ENCODE measurements at places on chromosomes 2 and 18.
A peak's percentile ranks its signal among the peaks of the same experiment; 100 is the strongest.

DNA sequence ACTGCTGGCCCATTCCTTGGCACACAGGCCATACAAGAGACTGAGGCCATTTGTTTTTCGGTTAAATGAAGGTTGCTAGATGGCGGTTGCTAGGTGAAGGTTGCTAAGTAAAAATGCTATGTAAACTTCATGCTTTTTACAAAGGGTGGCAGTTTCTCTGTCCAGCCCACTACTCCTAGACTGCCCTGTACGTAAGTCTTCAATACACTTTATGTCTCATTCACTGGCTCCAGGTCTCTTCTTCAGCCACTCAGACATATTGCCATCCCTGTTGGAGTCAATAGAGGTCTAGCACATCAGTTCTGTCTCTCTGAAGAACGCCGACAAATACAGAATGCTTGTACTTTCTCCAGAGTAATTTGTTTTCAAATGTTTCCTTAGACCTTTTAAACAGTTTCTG is 370.9 kb upstream of the RND3 start:
- DNase-seq: no peak

DNA sequence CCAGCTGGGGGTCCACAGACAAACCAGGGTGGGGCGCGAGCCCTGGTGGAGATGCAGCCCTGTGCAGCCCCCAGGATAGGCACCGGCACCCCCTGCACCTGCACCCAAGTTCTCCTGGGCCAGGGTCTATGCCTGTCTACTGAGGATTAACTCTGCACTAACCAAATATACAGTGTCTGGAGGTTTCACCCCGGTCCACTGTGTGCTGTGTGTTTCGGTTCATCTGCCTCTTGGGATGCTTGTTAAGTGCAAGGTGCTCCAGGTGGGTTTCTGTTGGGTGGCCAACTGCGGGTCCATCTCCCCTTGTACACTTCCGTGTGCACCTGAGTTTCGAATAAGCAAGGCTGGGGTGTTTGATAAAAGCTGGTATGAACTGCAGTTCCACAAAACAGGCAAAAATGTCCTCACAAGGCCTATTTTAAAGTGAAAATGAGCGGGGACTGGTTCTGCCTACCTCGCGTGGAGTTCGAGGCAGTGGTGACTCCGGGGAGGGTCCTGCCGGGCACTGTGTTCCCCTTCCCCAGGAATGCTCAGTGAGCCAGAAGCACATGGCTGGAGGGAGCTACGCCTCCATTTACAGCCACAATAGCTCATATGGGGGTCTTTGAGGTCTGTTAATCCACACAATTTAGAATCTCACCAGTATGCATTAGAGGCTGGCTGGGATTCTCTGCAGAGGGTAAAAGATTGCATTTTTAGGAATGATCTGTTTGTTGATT is 70.7 kb downstream of the EDAR start:
- DNase-seq: no peak

GRCh38 chr2:18106841-18107240 is 228.4 kb downstream of the KCNS3 start:
- no peak for DNase-seq

- no peak for DNase-seq
These were observed 684.5 kb downstream of the BCL11A start for GRCh38 chr2:59868981-59869380.

DNA sequence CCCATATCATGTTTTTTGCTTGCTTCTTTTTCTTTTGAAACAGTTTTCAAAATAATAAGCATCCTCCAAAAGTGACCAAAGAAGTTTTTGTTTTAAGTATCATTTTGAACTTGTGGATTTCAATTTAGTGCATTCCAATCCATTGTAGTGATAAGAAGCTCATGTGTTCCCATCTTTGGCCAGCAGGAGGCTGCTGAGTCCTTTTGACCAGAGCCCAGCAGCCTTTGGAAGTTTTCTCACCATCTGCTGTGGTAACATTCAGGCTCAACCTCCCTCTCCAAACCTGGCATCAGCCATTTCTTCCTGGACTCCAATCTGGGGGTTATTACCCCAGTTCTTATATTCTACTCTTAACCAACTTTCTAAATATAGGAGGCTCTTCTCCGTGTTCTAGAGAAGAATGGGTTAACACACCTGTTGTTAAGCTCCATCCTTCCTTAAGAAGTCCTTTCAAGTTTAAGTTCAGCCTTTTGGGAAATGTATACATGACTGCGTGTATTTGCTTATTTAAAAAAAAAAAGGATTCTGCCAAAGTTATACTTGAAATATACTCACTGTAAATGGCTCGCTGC is 39.0 kb upstream of the MAL start:
- DNase-seq: peak; percentile 75

- no peak for DNase-seq
These were observed 125.7 kb downstream of the UXS1 start for GRCh38 chr2:106068451-106068850.

DNA sequence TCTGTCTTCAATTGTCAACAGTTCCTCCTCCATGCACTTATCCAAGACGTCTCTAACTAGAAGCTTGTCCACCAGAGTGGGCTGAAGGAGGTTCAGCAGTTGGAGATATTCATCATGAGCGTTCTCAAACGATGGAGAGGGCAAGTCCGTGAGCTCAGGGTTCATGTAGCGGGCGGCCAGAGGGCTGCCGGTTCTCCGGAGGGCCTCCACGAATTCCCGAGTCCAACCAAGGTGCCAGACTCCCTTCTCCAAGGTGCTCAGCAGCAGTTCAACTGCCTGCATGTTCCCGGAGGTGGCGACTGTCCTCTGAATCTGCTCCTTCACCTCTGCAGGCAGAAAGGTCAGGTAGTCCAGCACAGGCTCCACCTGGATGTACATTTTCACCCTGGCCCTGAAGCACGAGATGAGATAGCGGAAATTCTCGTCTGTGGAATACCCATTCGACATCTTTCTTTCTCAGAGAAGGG is 590 bp downstream of the IFIH1 start:
- peak; percentile 57 for DNase-seq

DNA sequence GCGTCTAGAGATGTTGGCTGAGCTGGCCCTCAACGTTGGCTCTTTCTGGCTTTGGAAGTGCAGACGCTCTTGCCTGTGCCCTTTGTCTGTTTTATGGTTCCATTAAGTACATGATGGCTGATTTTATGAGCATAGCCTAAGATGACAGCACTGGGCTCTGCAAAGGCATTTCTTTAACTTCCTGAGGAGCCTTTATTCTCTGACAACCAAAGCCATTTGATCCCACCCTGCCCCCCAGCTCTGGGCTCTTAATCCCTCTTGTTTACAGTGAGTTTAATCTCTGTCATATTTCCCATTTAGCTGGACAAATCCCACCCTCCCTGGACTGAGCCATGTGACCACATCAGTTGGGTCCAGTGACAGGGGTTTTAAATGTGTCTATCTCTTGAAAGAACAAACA is 195.9 kb downstream of the ACKR3 start:
- DNase-seq: no peak

DNA sequence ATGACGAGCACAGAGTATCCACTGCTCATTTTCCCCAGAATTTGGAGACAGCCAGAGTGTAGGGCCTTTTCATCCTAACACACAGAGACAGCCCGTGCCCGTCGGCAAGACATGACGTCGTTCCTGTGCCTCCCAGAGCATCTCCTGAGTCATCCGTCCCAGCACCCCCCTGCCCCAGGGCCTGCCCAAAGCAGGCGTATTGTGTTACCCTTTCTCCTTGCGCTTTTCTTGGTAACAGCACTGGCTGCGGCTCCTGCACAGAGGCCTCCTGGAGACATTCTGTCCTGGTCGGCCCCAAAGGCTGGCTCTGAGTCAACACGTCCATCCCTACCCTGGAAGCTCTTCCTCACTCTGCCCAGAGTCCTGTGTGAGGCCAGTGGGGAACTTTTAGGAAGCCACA is 217.1 kb downstream of the KLHL29 start:
- DNase-seq: no peak

- DNase-seq: no peak
These were observed 487.2 kb upstream of the RAB12 start for GRCh38 chr18:8121942-8122480.

DNA sequence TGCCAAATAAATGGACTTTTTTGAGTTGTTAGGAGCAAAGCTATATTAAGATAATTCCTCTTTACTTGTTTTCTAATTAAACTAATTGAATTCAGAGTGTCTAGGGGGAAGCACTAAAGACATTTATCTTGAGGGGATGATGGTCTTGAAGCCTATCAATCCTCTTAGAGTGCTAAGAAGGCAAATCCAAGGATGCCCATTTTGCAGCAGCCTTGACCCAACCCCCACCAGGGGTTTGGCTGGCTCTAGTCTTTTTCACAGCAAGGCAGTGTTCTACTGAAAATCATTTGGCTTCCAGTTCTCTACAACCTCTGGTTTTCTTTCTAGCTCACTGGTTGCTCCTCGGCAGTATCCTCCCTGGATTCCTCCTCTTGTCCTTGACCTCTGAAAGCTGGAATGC is 6.5 kb upstream of the RAX start:
- DNase-seq: no peak

- no peak for DNase-seq
These were observed 70.3 kb downstream of the TMEM237 start for GRCh38 chr2:201572846-201573508.

- DNase-seq: no peak
These were observed 283.1 kb downstream of the THSD7B start for GRCh38 chr2:137048455-137048854.

- DNase-seq: no peak
These were observed 262.4 kb upstream of the CHST9 start for GRCh38 chr18:27447451-27447881.

DNA sequence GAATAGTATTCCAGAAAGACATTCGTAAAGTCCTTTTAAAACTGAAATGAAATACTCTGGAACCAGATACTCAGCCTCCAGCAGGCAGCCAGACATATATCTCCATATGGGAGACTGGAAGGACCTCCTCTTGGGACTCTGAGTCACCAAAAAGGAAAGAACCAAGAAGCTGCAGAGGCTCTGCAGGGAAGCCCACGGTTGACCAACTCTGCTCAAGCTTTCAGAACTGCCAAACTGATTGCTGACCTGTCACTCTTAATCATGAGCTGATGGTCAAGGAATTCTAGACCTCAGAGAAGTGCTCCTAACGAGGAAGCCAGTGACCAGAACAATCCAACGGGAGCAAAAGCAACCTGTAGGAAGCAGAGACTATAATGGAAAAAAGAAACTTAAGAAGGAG is 434.7 kb downstream of the EIPR1 start:
- no peak for DNase-seq

DNA sequence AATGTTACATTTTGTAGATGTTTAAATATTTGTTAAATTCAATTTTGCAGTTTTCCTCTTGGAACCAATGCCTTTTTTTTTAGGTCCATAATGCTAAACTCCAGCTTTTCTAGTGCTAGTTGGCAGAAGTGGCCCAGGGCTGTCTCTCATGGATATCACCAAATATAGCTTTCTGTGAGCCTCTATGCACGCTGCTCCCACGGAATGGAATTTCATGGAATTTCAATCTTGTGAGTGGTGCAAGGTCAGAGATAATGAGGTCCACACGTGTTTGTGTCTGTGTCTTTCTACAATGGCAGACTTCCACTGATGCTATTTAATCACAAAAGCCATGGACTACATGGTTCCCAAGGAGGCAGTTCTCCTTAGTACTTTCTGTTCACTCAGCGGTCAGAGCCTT is 191.5 kb upstream of the PARD3B start:
- no peak for DNase-seq

DNA sequence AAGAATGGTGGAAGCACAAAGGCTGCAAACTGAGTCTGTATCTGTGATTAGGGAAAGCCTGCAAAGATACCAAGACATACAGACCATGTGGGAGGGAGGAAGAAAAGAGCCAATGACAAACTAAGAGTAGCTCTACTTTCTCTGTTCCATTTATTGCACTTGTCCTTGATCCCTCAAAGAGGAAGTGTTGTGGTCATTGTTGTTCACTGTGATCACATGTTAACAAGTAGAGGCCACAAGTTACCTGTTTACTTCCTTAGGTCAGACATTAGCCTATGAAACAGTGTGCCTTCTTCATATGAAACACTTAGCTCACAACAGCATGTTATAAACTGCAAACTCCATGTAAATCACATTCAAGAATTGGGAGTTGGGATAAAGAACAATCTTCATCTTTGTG is 32.6 kb downstream of the MAP2 start:
- no peak for DNase-seq

- no peak for DNase-seq
These were observed 4.3 kb upstream of the TFCP2L1 start for GRCh38 chr2:121289271-121289670.

GRCh38 chr2:38925982-38926381 is 36.3 kb downstream of the ARHGEF33 start:
- DNase-seq: no peak

- no peak for DNase-seq
These were observed 40.1 kb downstream of the CDC42EP3 start for GRCh38 chr2:37631292-37631691.

- DNase-seq: no peak
These were observed 818.4 kb upstream of the FSHR start for GRCh38 chr2:49972699-49973098.

- DNase-seq: no peak
These were observed 315.9 kb upstream of the THUMPD2 start for GRCh38 chr2:40095000-40095399.

Data from T47D (cell line).